Stimulated activated CD8-positive, alpha-beta memory T cell treated with anti-CD3 and anti-CD28 coated beads, Interleukin-4, amount 100 ng/mL, for 24 hours (primary cell): ENCODE measurements at places on chromosomes 3 and 15.

- no peak for DNase-seq
These were observed 169.7 kb upstream of the TBC1D5 start for GRCh38 chr3:17911986-17912760.

- DNase-seq, result no peak
These were observed 841.9 kb downstream of the CADM2 start for GRCh38 chr3:85800676-85801075.

- no peak for DNase-seq
These were observed 12.2 kb downstream of the ROBO2 start for GRCh38 chr3:77052051-77052501.

GRCh38 chr3:123153125-123154019 lies 48.4 kb upstream of the SEC22A start:
- DNase-seq, result no peak

DNA sequence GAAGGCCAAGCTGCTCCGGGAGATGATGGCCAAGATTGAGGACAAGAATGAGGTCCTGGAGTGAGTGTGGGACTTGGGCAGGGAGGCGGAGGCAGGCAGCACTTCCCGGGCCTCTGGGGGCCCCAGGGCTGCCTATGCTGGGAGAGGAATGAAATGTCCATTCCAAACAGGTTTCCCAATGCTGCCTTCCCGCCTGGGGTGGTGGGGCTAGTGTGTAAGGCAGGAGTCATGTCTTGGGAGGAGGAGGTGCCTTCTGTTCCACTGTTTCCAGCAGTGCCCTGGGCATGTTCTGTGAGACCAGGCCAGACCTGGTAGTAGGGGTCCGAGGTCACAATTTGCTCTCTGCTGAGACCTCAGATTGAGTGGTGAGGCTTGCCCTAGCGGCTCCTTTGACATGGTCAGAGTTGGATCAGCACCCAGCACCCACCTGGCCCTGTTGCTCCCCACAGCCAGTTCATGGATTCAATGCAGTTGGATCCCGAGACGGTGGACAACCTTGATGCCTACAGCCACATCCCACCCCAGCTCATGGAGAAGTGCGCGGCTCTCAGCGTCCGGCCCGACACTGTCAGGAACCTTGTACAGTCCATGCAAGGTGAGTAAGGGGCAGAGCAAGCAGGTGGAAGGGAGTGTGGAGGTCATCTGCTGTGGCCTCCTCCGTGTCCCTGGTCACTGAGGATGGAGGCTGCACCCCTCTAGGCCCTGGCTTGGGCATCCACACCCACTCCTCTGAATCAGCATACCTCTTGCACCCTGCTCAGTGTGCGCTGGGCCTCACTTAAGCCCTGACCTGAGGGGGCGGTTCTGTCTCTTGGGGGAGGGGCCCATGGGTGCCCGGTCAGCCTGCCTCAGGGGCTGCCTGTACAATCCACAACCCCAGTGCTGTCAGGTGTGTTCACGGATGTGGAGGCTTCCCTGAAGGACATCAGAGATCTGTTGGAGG lies 27.3 kb downstream of the PTPN23 start:
- no peak for DNase-seq

- no peak for DNase-seq
These were observed 9.3 kb upstream of the HRH1 start for GRCh38 chr3:11144996-11145395.

DNA sequence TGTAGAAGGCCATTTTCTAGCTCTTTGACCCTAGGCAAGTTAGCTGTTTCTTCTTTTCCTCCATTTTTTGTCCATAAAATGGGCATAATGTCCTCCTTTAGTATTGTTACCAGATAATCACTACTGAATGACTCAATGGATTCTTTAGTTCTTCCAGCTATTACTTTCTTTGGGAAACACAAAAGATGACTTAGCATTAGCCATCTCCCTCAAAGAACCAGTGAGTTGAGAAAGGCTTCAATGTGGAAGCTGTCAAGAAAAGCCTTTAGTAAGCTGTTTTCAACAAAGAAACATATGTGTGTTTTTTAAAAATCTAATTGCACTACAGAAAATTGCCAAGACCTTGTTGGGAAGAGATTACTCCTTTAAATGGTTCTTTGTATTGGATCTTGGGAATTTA lies 135.7 kb downstream of the SLC9A9 start:
- DNase-seq, result no peak

DNA sequence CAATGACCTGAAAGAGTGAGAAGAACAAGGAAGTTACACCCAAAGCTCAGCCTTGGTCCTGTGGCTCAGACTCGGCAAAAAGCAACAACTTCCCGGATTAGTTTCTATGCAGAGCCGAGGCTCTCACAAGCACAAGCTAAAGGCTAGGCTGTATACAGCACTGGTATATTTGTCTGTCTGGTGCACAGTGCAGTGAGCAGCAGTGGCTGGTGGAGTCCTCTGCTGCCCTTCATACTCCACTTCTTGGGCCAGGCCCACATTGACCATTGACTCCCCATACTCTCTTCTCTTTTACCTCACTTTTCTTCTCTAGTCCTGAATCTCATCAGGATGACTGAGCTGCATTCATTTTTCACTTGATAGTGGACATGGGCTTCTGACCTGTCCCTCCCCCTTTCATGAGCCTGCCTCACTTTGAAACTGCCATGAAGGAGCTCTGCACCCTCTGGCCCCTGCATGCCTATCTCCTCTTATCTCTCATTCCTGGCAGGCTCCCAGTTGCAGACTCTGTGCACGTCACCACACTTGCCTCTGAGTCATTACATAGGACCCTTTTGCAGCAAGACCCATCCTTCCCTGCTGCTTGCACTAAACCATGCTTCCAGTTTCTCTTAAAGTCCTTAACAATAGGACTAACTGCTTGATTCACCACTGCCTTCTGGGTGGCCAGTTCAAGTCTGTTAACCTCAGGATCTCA lies 379.3 kb downstream of the NTRK3 start:
- no peak for DNase-seq

- no peak for DNase-seq
These were observed 72.6 kb upstream of the TNFSF10 start for GRCh38 chr3:172595664-172596393.

DNA sequence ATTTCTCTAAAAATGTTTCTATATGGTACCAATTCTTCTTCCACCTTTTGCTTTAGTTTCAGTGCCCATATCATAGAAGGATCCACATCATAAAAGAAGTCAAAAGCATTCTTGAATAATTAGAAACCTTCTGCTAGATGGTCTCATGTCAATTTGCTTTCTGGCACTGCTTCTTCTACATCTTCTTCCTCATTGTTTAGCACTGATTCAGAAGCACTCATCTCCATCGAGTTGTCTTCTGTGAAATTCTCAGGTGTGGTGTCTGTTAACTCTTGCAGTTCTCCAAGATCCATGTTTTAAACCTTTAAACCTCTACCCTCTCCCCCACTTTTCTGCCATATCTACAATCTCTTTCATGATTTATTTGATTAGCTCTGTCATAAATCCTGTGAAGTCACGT lies 154.8 kb downstream of the WDR76 start:
- no peak for DNase-seq

- no peak for DNase-seq
These were observed 66.0 kb downstream of the GOLIM4 start for GRCh38 chr3:168029705-168030104.

DNA sequence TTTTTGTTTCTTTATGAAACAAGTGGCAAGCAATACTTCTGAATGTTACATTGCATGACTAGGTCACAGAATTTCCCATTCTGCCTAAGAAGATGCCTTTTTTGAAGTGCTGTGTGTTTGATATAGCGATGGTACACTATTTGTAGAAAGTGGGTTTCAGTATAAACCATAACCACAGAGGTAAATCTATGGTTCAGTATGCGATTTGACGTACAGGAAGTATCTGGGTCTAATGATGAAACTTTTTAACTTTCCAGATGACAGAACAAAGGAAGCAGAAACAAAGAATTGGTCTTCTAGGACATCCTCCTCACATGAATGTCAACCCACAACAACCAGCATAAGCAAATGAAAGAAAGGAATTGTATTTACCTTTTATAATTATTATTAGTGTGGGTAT lies 133.4 kb upstream of the BHLHE40 start:
- DNase-seq, result no peak

- no peak for DNase-seq
These were observed 84.3 kb downstream of the ATP1B3 start for GRCh38 chr3:141960731-141961130.

GRCh38 chr3:106268696-106269095 lies 399.9 kb upstream of the CBLB start:
- no peak for DNase-seq

DNA sequence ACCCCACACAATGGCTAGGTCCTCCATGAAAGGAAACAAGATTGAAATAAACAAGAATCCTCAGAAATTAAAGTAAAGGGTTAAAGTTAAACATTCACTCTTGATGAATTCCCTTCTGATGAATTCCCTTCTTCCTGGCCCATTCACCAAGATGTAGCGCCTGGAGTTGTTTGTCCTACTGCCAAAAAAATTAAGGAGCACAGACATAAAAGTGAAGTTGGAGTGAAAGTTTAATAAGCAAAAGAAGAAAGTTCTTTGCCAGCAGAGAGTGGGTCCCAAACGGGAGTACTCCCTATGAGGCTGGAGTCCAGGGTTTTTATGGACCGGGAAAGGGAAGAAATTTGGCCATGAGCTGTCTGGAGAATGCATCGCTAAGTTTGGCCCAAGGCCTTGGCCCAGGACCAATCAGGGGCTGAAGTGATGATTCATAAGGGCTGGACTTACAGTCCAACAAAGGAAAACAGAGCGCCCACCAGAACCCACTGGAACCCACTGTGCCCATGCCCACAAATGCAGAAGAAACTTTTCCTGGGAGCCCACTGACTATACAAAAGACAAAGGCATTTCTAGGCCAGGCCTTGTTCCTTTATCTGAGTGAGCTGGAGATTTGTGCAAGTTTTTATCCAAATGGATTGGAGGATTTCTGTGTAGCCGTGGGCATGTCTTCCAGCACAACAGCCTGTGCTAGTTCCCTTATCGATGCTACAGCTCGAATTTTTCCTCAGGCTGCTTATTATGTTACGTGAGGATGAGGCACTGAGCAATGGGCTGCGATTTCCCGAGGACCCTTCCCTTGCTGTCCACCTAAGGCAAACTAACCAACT lies 1561.6 kb downstream of the OTOL1 start:
- no peak for DNase-seq

- DNase-seq, result no peak
These were observed 4.5 kb upstream of the MRPS22 start for GRCh38 chr3:139339219-139339906.

- DNase-seq, result no peak
These were observed 275.9 kb upstream of the TBL1XR1 start for GRCh38 chr3:177473184-177473583.

DNA sequence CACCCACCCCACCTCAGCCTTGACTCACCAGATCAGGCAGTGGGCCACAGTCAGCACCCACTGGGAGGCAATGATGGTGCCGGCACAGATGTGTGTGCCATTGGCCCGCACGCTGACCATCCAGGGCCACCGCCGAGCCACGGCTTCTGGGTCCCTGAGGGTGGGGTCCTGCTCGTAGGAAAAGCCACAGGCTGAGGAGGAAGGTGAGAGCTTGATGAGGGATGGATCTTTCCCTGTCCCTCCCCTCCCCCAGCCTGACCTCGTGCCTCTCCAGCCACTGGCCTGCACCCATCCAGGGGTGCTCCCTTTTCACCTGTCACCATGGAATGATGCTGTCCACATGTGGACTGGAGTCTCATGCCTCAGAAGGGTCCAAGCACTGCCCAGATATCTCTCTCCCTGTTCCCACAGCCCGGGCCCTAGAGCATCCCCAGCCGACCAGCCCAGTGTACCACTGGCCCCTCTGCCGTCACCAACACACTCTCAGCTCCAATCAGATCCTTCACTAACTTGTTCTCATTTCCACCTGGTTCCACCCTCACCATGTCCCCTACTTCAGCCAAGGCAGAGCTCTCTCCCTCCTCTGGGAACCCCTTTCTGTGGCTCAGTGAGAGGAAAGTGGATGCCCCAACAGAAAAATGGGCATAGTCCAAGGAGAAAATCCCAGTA lies 2.0 kb downstream of the PRSS50 start:
- no peak for DNase-seq

DNA sequence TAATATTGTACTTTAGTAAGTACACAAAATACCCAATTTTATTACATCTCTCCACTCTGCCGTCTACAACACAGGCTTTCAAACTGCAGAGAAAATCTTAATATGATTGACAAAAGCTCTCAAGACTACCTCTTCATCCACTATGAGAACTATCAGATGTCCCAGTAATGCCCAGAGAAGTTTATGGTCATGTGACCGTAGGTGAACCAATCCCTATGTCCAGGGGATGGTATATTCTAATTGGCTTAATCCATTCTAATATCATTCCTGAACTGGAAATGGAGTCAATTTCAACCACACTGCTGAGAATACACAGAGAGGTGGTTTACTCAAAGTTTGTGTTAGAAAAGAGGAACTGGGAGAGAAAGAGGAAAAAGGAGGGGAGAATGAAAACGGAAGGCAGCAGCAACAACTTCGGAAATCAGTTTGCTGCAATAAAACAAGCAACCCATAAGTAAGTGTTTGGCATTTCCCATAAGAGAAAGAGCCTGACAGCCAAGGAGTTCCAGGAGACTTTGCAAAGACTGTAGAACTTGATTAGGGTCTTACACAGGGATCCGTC lies 7.3 kb downstream of the SST start:
- no peak for DNase-seq

GRCh38 chr3:183260167-183260904 lies 7.3 kb downstream of the B3GNT5 start:
- no peak for DNase-seq

DNA sequence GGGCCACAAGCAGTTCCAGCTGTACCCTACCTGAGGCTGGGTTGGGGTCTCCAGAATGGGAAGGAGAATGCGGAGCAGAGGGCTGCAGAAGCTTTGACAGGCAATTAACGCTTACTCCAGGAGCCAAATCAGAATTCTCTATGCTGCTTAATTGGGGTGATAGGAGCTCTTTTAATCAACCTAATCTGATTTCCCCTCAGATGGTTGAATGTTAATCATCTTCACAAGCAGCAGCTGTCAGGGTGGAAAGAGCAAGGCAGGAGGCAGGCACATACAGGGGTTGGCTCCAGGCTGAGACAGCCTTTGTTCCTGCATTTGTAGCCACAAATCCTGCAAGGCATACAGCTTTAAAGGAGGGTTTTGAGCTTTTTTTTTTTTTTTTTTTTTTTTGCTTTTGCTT lies 2.6 kb downstream of the CILP start:
- DNase-seq, result no peak

DNA sequence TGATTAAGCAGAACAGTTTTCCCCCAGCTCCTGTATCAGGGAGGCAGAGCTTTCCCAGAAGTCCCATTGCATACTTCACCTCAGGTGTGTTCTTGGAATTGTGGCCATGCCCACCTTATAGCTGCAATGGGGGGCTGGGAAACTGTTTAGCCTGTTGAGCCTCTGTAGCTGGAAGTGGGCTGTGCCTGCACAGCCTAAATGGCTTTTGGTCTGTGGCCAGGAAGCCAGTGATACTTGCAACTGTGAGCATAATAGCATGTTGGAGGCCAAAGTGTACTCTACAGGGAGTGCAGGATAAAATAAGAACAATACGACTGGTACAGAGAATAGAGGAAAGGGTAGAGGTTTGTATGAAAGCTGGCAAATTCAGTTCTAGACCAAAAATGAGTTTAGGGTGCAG lies 248.5 kb downstream of the PTPRG start:
- no peak for DNase-seq

GRCh38 chr15:67736810-67737209 lies 88.5 kb upstream of the SKOR1 start:
- DNase-seq, result no peak
